ENCODE measurements at places on chromosomes 1 and 21.

DNA sequence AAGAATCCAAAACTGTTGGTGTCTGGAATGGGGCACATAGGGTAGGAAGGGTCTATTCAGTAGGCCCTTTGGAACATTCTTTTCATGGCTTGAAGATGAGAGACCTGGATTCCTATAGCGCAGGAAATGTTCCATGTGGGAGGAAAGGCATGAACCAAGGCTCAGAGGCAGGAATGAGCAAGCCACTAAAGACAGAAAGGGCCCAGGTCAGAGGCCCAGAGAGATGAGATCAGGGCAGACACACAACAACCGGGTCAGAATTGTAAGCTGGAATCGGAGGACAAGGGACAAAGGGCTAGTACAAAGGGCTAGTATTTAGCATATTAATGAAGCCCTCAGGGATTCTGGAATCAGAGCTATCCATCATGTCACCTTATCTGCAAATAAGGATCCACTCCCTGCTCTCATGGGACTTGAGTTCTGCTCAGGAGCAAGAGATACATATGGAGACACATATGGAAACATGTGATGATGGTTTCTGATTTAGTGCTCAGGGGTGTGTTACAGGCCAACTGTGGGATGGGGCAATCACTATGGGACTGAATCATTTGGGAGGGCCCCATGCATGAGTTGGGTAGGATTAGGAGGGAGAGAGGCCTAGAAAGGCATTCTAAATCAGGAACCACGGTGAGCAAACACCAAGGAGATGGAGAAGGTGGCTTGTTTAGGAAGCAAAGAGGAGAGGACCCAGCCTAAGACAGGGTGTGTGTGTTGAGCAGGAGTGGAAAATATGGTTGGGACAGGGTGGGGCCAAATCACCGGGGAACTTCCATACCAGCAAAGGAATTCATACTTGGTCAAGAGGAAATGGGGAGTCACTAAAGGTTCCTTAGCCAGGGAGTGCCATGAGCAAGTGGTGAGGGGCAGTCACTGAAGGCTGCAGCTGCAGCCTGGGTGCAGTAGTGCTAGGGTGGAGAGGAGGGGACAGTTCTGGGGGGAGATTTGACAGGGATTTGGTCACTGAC is 8.6 kb downstream of the NECTIN4 start:
- DNase-seq = no peak

- DNase-seq = no peak
These were observed 52.2 kb downstream of the RERE start for GRCh38 chr1:8765198-8765597.

DNA sequence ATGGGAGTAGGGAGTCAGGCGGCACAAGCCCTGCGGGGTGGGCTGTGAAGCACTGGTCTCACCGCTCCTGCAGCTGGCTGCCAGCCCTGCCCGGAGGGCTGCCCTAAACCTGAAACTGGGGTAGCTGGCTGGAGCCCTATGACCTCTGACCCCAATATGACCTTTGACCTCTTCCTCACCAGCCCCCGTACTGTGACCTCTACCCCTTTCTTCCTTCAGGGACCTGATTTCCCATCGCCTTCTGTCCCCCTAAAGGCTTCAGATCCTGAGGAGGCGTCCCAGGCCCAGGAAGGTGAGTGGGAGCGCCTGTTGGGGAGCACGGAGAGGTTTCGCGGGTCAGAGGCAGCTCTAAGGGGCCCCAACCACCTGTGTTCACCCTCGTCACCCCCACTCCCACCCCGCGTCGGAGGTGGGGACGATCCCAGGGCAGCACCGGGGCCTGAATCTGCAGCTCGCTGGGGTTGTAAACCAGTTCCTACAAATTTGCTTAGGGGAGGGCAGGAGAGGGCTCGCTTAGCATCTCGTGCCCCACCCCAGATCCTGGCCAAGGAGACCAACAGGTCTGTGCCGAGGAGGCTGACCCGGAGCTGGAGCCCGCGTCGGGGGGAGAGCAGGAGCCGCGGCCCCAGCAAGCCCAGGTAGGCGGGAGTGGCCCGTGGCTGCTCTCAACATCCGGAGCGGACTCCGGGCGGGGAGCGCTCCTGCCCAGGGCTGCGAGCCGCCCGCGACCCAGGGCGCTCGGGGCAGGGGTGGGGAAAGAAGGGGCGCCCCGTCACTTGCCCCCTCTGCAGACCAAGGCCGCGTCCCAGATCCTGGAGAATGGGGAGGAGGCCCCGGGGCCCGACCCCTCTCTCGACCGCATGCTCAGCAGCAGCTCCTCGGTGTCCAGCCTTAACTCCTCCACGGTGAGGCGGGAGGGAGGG is 7.3 kb downstream of the SYTL1 start:
- no peak for DNase-seq

- DNase-seq = no peak
These were observed 39.0 kb downstream of the COL6A1 start for GRCh38 chr21:46020581-46020980.

- peak; percentile 46 for DNase-seq
These were observed 52.1 kb downstream of the CD34 start for GRCh38 chr1:207858806-207859205.

GRCh38 chr1:82593561-82593960 is 792.8 kb downstream of the ADGRL2 start:
- no peak for DNase-seq

GRCh38 chr21:41156142-41156541 is 11.8 kb upstream of the BACE2 start:
- DNase-seq = no peak

Measured in adrenal gland (tissue), 19 donors.